Endodermal cell (in vitro differentiated cells): ENCODE measurements at places on chromosomes 2 and 18.

GRCh38 chr2:29314816-29315571 lies 199.8 kb downstream of the CLIP4 start:
- H3K4me1 ChIP-seq, result no peaks in the 10 kb centered on the region
- H3K4me3 ChIP-seq, result no peak overlapping the region
- no peaks in the 10 kb centered on the region for H3K27me3 ChIP-seq
- no peaks in the 10 kb centered on the region for H3K36me3 ChIP-seq
- peak overlapping the region; percentile 84 for H3K27ac ChIP-seq
- DNase-seq, result peak; percentile 74

- H3K27ac ChIP-seq, result no peak overlapping the region
- DNase-seq, result peak; percentile 19
- no peaks in the 10 kb centered on the region for H3K36me3 ChIP-seq
Measured at GRCh38 chr2:625415-626333, 51.5 kb downstream of the TMEM18 start.

DNA sequence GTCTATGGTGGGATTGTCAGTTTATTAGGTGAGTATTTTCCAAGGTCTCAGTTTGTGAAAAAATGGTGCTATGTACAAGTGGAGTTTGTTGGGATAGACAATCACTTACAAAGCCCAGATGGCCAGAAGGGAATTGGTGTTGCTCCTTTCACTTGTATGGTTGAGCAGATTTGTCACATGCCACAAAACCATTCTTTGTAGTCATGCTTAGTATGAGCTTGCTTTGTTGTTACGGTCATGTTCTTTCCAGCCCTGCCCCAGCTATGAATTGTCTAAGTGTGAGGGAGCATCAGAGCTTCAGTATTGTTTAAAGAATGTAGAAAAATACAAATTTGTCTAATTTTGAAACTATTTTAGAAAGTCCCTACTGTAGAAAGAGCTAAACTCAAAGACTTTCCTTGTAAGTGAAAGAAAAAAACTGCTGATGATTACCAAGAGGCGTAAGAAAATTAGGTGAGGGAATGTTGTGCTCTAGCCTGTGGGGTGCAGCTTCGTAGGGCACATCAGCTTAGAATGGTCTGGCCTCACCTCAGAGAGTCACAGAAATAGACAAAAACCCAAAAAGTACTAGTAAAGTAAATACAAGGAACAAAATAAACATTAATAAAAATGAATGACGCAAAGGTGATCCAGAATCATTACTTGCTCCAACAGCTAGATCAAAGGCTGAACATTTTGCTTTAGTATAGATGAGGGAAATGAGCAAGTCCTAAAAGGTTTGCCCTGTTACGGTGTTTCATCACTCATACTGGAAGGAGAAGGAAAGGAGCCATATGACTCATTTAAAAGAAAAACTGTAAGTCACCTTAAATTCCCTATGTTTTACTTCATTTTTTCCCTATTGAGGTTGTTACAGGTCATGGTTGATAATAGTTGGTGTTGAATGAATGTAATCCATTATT lies 9.2 kb downstream of the TGIF1 start:
- no peaks in the 10 kb centered on the region for H3K27me3 ChIP-seq
- peaks cover 67% of the 10 kb centered on the region for H3K36me3 ChIP-seq
- DNase-seq, result no peak

DNA sequence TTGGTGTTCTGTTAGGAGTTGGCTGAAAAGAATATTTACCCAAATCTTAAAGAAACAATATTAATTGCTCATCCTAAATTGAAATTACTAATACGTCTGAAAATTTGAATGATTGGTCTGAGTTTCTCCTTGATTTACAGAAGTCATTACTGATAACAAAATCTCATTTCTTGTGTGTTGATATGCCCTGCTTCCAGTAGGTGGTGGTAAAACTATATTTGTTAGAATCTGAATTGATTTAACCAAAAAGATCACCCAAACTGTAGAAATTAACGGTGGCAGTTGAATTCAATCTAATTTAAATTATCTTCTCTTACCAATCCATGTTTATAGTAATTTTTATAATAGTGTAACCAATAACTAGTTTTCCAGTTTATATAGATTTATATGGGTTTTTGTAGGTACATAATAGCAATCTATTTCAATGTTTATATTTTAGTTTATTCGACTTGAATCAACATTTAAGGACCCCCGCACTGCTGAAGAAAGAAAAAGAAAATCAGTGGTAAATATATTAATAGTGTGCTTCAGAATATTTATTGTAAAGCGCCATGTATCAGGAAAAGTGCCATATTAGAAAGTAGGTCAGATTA lies 38.3 kb downstream of the PAPOLG start:
- no peak overlapping the region for H3K27ac ChIP-seq
- H3K4me3 ChIP-seq, result no peak overlapping the region
- no peak for DNase-seq
- H3K27me3 ChIP-seq, result no peaks in the 10 kb centered on the region

GRCh38 chr2:167843657-167844056 lies 403.7 kb downstream of the STK39 start:
- no peaks in the 10 kb centered on the region for H3K36me3 ChIP-seq
- peaks cover 9% of the 10 kb centered on the region for H3K4me1 ChIP-seq
- no peak overlapping the region for H3K4me3 ChIP-seq
- no peaks in the 10 kb centered on the region for H3K27me3 ChIP-seq
- H3K27ac ChIP-seq, result no peak overlapping the region
- no peak for DNase-seq

GRCh38 chr18:59054496-59055287 lies 85.0 kb upstream of the SEC11C start:
- H3K36me3 ChIP-seq, result no peaks in the 10 kb centered on the region
- H3K27ac ChIP-seq, result no peak overlapping the region
- DNase-seq, result no peak
- H3K27me3 ChIP-seq, result no peaks in the 10 kb centered on the region

GRCh38 chr2:240563951-240564560 lies 3.9 kb downstream of the DUSP28 start:
- H3K27ac ChIP-seq, result no peak overlapping the region
- H3K4me3 ChIP-seq, result no peak overlapping the region
- DNase-seq, result peak; percentile 20
- peaks cover 14% of the 10 kb centered on the region for H3K4me1 ChIP-seq

GRCh38 chr2:207871506-207871905 lies 101.8 kb upstream of the FZD5 start:
- no peak overlapping the region for H3K27ac ChIP-seq
- peaks cover 14% of the 10 kb centered on the region for H3K4me1 ChIP-seq
- H3K4me3 ChIP-seq, result no peak overlapping the region
- H3K27me3 ChIP-seq, result no peaks in the 10 kb centered on the region
- H3K36me3 ChIP-seq, result peaks cover 3% of the 10 kb centered on the region

GRCh38 chr18:76388261-76388660 lies 106.8 kb downstream of the ZNF516 start:
- no peaks in the 10 kb centered on the region for H3K27me3 ChIP-seq
- no peak for DNase-seq
- H3K36me3 ChIP-seq, result no peaks in the 10 kb centered on the region
- H3K27ac ChIP-seq, result no peak overlapping the region

GRCh38 chr2:162579986-162580385 lies 236.1 kb downstream of the GCA start:
- no peaks in the 10 kb centered on the region for H3K36me3 ChIP-seq
- H3K27ac ChIP-seq, result no peak overlapping the region
- H3K27me3 ChIP-seq, result no peaks in the 10 kb centered on the region
- H3K4me1 ChIP-seq, result peaks cover 12% of the 10 kb centered on the region
- H3K4me3 ChIP-seq, result no peak overlapping the region
